A549 treated with ZK216348 at 1 μM for 4 hours (cell line): ENCODE measurements at places on chromosomes 13 and 19. TPM values are rescaled to one million over a fixed set of nuclear protein-coding genes. Genes with fewer than 3 reads are reported as not detected.

Gene ZNF559
- 4.8 to 7.3 TPM (median 5.8 TPM) in 5 replicates for total RNA-seq

Gene ZNF350
- 3.3 to 5.9 TPM (median 4.0 TPM) in 5 replicates for total RNA-seq

Gene IGSF23
- 0.27 to 0.68 TPM (median 0.45 TPM) in 5 replicates for total RNA-seq

Gene ARGLU1
- 34.7 to 70.7 TPM (median 39.7 TPM) in 5 replicates for total RNA-seq

Gene SDHAF1
- total RNA-seq, result 24.6 to 55.5 TPM (median 50.4 TPM) in 5 replicates

Gene MTUS2
- 0.04 to 0.05 TPM in 2 of 5 replicates, not detected in the others for total RNA-seq

Gene NEK5
- 0.07 to 0.11 TPM in 2 of 5 replicates, not detected in the others for total RNA-seq

Gene VAV1
- total RNA-seq, result 6.1 to 7.9 TPM (median 7.1 TPM) in 5 replicates

Gene ZNF850
- 0.33 to 1.2 TPM (median 0.56 TPM) in 5 replicates for total RNA-seq

Gene TMEM272
- total RNA-seq, result not detected in 5 replicates

Gene CCDC194
- total RNA-seq, result not detected in 5 replicates

Gene C19orf67
- total RNA-seq, result not detected in 5 replicates

Gene TPTE2
- total RNA-seq, result not detected in 5 replicates

Gene PGLYRP1
- not detected in 5 replicates for total RNA-seq

Gene IZUMO4
- 0.42 to 1.8 TPM (median 0.70 TPM) in 4 of 5 replicates, not detected in the other for total RNA-seq

Gene AP1M2
- 37.1 to 45.1 TPM (median 38.9 TPM) in 5 replicates for total RNA-seq

Gene VSTM1
- 0.55 to 0.92 TPM (median 0.78 TPM) in 3 of 5 replicates, not detected in the others for total RNA-seq

Gene CEACAM16
- 0.08 to 0.19 TPM (median 0.16 TPM) in 3 of 5 replicates, not detected in the others for total RNA-seq

Gene IL11
- 20.8 to 42.0 TPM (median 26.5 TPM) in 5 replicates for total RNA-seq
